ENCODE measurements at places on chromosomes 3 and 15.
A peak's percentile ranks its signal among the peaks of the same experiment; 100 is the strongest.

- DNase-seq, result no peak
These were observed 84.8 kb upstream of the FOXB1 start for GRCh38 chr15:59918994-59919951.

DNA sequence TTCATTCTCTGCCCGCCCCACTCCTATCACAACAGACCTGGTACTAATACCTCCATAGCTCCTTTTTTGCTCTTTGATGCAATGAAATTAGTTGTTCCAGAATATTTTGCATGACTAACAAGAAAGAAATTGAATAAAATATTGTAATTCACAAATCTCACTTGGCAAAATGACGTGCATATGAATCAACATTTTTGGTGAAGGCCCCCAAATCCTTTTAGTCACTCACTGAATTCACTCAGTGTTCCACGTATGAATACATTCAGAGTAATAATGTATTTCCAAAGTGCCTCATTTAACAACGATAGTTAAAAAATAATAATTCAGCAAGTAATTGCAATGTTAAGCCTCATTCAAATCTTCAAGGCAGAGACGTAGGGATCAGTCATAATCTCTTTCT, 148.6 kb upstream of the STRIT1 start:
- no peak for DNase-seq

DNA sequence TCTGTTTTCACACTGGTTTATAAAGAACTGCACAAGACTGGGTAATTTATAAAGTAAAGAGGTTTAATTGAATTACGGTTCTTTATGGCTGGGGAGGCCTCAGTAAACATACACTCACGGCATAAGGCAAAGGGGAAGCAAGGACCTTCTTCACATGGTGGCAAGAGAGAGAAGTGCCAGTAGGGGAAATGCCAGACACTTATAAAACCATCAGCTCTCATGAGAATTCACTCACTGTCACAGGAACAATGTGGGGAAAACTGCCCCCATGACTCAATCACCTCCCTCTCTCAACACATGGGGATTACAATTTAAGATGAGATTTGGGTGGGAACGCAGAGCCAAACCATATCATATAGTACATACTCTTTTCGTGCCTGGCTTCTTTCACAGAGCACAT, 42.4 kb downstream of the MAP2K1 start:
- DNase-seq, result no peak

DNA sequence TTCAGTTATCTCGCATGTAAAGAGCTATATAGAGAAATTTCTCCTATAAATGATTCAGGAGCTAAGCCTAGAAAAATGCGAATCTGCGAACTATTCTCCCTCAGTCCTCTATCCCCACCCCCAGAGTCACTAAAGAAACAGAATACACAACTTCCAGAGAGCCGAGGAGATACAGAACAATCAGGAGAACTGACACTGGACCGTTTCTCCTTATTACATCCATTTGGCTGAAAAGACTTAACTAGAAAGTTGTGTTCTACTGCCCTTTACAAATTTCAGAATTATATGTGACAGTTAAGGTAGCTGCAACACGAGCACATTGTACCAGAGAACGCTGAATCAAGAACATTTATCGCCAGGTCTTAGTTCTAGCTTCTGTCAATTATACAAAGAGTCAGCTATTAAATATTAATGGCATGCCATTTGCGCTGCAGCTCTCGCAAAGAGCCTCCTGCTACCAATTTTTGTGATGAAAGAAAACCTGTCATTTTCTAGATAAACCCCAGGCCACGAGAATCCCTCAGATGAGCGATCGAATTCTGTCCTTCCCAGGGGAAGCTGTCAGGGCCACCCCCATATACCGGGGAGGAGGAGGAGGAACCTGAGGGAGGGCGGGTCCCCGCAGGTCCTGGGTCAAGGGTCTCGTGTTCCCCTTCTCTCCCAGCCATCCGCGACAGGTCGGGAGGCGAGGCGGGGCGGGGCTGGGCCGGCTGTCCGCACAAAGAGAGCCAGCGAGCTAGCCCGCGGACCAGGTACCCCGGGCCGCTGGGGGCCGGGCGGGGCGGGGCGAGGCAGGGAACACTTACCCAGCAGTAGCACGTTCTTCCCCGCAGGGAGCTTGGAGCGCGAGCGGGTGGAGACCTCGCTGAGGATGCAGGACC, 878 bp downstream of the DYNC1LI1 start:
- no peak for DNase-seq

DNA sequence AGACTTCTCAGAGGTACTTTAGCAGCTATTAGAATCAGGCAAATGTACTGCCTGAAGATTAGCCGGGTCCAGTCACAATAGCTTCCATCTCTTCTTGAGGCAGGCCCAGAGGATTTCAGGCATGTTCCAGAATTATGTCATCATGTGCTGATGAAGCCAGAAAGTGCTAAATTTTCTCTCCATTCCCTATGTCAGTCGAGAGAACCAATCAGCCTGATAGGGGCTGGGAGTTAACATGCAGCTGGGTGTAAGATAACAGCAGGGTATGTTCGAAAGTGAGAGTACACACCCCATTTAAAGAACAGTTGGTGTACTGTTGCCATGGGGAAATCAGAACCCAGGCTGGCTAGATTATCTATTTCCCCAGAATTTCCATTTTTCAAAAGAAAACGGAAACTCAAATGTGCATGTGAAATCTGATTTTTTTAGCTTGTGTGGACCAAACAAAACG, 48.7 kb downstream of the MYH15 start:
- DNase-seq, result no peak

DNA sequence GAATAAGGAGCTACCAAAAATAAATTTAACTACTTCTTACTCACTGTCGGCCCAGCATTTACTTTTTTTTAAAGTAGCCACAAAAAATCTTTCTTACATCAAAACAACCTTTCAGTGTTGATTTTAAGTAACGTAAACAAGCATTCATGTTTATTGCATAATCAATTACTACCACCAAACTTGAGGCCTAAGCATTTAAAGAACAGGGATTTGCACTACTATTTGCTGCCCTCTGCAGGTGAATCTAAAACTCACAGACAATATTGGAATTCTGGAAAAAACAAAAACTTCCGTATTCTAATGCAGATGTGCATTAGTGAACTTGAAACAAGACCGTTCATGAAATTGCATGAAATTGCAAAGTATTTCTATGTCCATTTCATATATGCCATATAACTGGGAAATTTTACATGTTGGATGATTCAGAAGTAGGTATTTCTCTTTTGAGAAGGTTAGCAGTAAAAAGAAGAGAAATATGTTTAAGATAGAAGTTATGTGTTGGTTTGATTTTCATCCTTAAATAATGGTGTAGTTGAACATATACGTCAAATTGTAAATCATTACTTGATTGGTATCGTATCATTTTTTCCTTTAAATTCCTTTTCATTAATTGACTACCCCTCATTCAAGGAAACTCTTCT, 55.6 kb downstream of the CGGBP1 start:
- peak; percentile 11 for DNase-seq

DNA sequence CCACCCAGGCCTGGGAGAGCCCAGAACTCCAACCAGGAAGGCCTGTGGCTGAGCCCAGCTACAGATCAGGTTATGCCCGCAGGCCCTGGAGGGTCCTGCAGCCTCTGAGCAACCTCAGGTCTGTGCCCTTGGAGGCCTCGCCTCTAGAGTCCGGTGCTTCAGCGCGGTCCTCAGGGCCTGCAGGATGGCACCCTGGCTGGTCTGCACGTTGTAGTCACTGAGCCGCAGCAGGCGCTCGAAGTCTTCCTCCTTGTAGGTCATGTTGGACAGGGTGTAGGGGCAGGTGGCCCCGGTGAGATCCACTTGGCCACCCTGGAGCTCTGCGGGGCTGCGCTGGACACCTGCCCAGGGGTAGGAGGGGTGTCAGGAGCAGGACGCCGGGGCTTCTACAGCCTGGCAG, 25.8 kb downstream of the PLA2G4D start:
- no peak for DNase-seq

GRCh38 chr3:160402221-160403027, 3.0 kb downstream of the SMC4 start:
- no peak for DNase-seq

- DNase-seq, result no peak
These were observed 57.6 kb upstream of the FGD5 start for GRCh38 chr3:14761121-14761672.

DNA sequence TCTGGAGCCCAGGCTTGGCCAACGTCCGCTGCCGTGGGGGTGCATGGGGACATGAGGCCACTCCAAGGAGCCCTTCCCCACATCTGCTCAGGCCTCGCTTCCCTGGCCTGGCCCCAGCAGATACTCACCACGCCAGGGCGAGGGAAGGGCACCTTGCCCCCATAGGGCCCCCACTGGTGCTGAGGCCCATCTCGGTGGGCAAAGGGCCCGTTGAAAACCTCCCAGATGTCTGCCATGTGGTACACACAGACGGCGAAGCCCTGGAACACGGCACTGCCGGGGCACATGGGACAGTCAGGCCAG, 4.7 kb downstream of the SEMA3G start:
- DNase-seq, result no peak

GRCh38 chr15:65333856-65334255, 29.4 kb downstream of the RNU5B-1 start:
- DNase-seq, result no peak
